Heart right ventricle (tissue), 16 donors: ENCODE measurements at places on chromosomes 3 and 15. TPM values are rescaled to one million over a fixed set of nuclear protein-coding genes. Genes with fewer than 3 reads are reported as not detected.

DNA sequence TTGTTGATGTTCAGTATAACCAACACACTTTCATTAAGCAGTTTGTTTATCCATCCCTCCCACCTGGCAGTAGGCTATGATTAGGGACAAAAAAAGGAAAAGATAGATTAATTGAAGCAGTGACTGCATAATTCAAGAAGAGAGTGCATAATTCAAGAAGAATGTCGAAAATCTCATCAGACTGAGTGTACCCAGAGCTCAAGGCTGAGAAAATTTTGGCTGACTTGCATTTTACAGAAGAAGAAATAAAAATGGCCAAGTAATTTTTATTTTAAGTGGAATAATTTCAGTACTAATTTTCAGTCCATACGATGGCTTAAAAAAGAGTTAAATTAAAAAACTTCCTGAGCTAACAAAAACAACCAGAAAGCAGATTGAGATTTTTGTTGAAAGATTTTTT is 145.4 kb upstream of the LRRFIP2 start:
- no peaks in the 10 kb centered on the region for H3K27me3 ChIP-seq
- peaks cover 10% of the 10 kb centered on the region for H3K4me1 ChIP-seq
- H3K36me3 ChIP-seq: peaks cover 83% of the 10 kb centered on the region
- H3K4me3 ChIP-seq: no peak overlapping the region
- DNase-seq: no peak

- no peaks in the 10 kb centered on the region for H3K27me3 ChIP-seq
- H3K36me3 ChIP-seq: no peaks in the 10 kb centered on the region
- DNase-seq: no peak
Observed at GRCh38 chr3:49745986-49746385, 22.2 kb upstream of the GMPPB start.

DNA sequence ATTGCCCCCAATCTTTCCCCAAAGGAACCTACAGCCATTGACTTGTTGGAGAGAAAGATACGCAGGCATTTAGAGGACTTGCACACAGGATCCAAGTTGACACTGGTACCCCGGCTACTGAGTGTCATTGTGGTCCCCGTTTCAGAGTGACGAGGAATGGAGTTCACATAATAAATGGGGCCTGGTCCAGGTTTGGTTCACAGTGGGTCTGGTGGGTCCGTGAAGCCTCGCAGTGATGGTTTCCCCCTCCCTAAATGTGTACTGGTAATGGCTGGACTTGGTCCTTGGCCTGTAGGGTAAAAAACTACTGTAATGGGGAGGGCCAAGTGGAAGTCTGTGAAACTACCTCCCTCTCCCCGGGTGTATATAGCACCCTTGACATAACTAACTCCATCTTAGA is 232.1 kb upstream of the LYSMD4 start:
- DNase-seq: no peak
- no peaks in the 10 kb centered on the region for H3K36me3 ChIP-seq
- no peaks in the 10 kb centered on the region for H3K27me3 ChIP-seq

- H3K27me3 ChIP-seq: no peaks in the 10 kb centered on the region
- DNase-seq: no peak
- no peaks in the 10 kb centered on the region for H3K4me1 ChIP-seq
Observed at GRCh38 chr3:71370467-71370866, 213.1 kb downstream of the FOXP1 start.

GRCh38 chr3:72614394-72615074 is 233.7 kb downstream of the SHQ1 start:
- no peaks in the 10 kb centered on the region for H3K27me3 ChIP-seq
- H3K27ac ChIP-seq: no peak overlapping the region
- no peak for DNase-seq
- H3K4me3 ChIP-seq: no peak overlapping the region
- H3K4me1 ChIP-seq: no peaks in the 10 kb centered on the region

- H3K4me1 ChIP-seq: peaks cover 60% of the 10 kb centered on the region
- no peak overlapping the region for H3K4me3 ChIP-seq
- H3K36me3 ChIP-seq: no peaks in the 10 kb centered on the region
- H3K27me3 ChIP-seq: no peaks in the 10 kb centered on the region
- peak overlapping the region; percentile 49 for H3K27ac ChIP-seq
Observed at GRCh38 chr15:59352683-59353082, 20.0 kb downstream of the MYO1E start.

DNA sequence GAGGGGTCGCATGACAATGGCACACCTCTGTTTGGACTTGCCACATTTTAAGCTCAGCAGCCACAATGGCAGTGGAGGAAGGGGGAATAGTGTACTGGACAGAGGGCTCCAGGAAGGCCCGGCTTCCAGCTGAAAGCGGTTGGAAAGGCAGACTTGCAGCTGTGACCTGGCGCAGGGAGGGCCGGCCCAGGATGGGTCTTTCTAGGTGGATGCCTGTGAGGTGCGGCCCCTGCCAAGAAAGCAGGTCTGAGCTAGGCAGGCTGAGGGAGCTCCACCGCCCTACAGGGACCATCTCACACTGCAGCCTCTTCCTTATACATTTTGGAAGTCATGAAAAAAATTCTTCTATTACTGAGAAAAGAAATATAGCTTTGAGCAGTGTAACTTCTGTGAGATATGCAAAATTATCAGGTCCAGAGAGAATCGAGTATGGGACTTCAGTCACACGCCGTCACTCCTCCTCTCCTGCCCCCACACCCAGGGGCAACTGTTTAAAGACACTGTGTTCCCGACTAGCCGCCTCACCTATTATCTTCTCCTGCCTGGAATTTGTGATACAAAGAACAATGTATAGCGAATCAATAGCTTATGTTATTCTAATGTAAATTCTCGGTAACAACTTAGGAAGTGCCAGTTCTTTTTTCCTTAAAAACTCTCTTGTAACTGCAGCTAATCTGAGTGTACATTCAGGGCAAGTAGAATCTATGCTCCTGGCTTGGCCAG is 331.0 kb downstream of the OCA2 start:
- no peak overlapping the region for H3K27ac ChIP-seq
- no peaks in the 10 kb centered on the region for H3K36me3 ChIP-seq
- no peak overlapping the region for H3K4me3 ChIP-seq

P2RY12 gene
- total RNA-seq: 0.33 TPM

USF3 gene
- 15.8 TPM for total RNA-seq

TF gene
- 3.8 TPM for total RNA-seq

RPL22L1 gene
- 10.8 TPM for total RNA-seq

FAM107A gene
- 75.2 TPM for total RNA-seq

GUCA1C gene
- 4.5 TPM for total RNA-seq
